Epithelial cell of proximal tubule (primary cell): ENCODE measurements at places on chromosomes 2 and 18. TPM values are rescaled to one million over a fixed set of nuclear protein-coding genes. Genes with fewer than 3 reads are reported as not detected.

Gene SCN2A
- total RNA-seq: under 0.01 and 0.07 TPM in 2 replicates

Gene CDH7
- not detected in 2 replicates for total RNA-seq

Gene NETO1
- total RNA-seq: 3.3 and 11.6 TPM in 2 replicates

Gene PASK
- total RNA-seq: 10.0 and 15.5 TPM in 2 replicates
